ENCODE measurements at places on chromosomes 7 and 10. TPM values are rescaled to one million over a fixed set of nuclear protein-coding genes. Genes with fewer than 3 reads are reported as not detected.

The SYT15B gene
- total RNA-seq, result 0.99 TPM

The SYCE1 gene
- not detected for total RNA-seq

The SPDYE2 gene
- total RNA-seq, result not detected

The RBP3 gene
- not detected for total RNA-seq

GRCh38 chr7:158327571-158328180, 259.9 kb downstream of the PTPRN2 start:
- H3K4me1 ChIP-seq, result no peaks in the 10 kb centered on the region
- no peak overlapping the region for H3K27ac ChIP-seq
- no peaks in the 10 kb centered on the region for H3K36me3 ChIP-seq
- H3K4me3 ChIP-seq, result no peak overlapping the region

- peak; percentile 33 for DNase-seq
- no peaks in the 10 kb centered on the region for H3K36me3 ChIP-seq
- peak overlapping the region; percentile 21 for H3K27ac ChIP-seq
Observed at GRCh38 chr7:28533731-28534531, 121.6 kb downstream of the CREB5 start.

DNA sequence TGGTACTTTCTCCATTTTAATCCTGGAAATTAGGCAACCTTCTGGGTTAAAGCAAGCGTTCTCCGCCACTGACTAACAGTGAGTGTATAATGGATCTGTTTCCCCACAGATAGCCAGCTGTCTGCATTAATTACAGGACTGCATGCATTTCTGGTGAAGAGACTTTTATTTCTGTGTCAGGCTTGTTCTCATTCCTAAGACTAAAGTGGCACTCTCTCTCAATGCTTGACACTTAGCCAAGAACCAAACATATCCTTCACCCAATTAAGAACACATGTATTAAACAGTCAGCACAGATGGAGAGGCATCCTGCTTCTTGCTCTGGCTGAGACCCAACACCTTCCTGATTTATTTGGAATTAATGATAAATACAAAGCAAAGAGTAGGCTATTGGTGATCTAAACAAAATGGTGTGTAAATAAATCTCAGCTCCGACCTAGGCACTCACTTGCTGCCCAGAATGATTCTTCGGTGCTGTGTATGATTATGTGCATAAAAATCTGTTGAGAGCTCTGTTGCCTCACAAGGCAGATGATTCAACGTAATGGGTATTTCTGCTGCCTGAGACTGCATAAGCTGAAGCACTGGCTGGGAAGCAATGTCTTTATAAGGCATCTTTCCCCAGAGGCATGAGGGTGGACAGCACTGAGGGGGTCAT, 16.8 kb downstream of the CALU start:
- DNase-seq, result no peak
- H3K4me1 ChIP-seq, result peaks cover 41% of the 10 kb centered on the region
- no peak overlapping the region for H3K4me3 ChIP-seq
- H3K36me3 ChIP-seq, result peaks cover 82% of the 10 kb centered on the region
- peak overlapping the region; percentile 55 for H3K27ac ChIP-seq
- no peaks in the 10 kb centered on the region for H3K27me3 ChIP-seq

GRCh38 chr10:17685233-17685840, 41.4 kb downstream of the STAM start:
- peaks cover 26% of the 10 kb centered on the region for H3K4me1 ChIP-seq
- no peak for DNase-seq
- H3K27ac ChIP-seq, result no peak overlapping the region
- H3K27me3 ChIP-seq, result no peaks in the 10 kb centered on the region
- H3K4me3 ChIP-seq, result no peak overlapping the region

DNA sequence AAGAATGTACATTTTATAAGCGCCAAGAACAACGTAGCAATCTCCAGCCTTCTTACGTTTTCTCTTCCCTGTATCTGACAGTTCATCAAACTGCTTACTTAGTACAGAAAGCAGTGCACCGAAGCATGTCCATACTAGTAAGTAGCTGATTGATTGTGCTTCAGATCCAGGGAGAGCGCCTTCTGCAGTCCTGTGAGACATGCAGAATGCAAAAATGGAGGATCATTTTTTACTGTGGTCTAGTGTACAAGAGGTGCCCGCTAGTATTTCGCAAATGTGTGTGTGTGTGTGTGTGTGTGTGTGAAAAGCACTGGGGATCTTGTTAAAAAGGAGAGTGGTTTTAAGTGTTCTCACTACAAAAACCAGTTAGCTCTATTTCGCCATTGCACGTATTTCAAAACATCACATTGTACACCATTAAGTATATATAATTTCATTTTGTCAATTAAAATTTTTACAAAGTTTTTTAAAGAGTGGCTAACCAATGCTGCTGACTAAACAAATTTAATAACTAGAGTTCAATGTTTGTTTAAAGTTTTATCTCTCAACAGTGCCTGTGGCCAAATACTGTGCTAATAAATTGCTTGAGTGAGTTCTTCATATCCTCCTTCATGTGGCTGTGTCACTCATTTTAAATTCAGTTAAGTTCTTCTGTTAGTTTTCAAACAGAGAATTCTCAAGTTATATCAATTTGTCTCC, 99.6 kb downstream of the ZMYND11 start:
- H3K4me1 ChIP-seq, result peaks cover 5% of the 10 kb centered on the region
- no peaks in the 10 kb centered on the region for H3K27me3 ChIP-seq
- no peak overlapping the region for H3K27ac ChIP-seq
- no peak for DNase-seq
- no peak overlapping the region for H3K4me3 ChIP-seq

- H3K4me1 ChIP-seq, result no peaks in the 10 kb centered on the region
- H3K27me3 ChIP-seq, result no peaks in the 10 kb centered on the region
- DNase-seq, result no peak
- no peaks in the 10 kb centered on the region for H3K36me3 ChIP-seq
Observed at GRCh38 chr10:17129741-17130140, at the start of gene CUBN. Gene CUBN (minus strand): TSS chr10:17129811. CDS start chr10:17129765, 46 bp downstream.

- H3K27me3 ChIP-seq, result no peaks in the 10 kb centered on the region
- H3K36me3 ChIP-seq, result peaks cover 31% of the 10 kb centered on the region
- H3K4me3 ChIP-seq, result peak overlapping the region; percentile 39
- H3K27ac ChIP-seq, result peak overlapping the region; percentile 76
Observed at GRCh38 chr7:44063547-44063893, 1.8 kb downstream of the PGAM2 start.

GRCh38 chr7:98209166-98209920, 1.9 kb upstream of the BHLHA15 start:
- DNase-seq, result no peak
- no peaks in the 10 kb centered on the region for H3K27me3 ChIP-seq
- H3K27ac ChIP-seq, result no peak overlapping the region
- peaks cover 6% of the 10 kb centered on the region for H3K36me3 ChIP-seq
- no peaks in the 10 kb centered on the region for H3K4me1 ChIP-seq

- no peaks in the 10 kb centered on the region for H3K27me3 ChIP-seq
- H3K27ac ChIP-seq, result peak within 1 kb of the TSS; percentile 11
- H3K4me1 ChIP-seq, result no peaks in the 10 kb centered on the region
- H3K4me3 ChIP-seq, result peak within 1 kb of the TSS; percentile 40
Observed at GRCh38 chr10:104353325-104354048, at the start of gene CFAP58. Gene CFAP58 (plus strand): TSS chr10:104353833. CDS start chr10:104353898, 65 bp downstream.

GRCh38 chr10:86981716-86982115, 13.4 kb downstream of the ADIRF start:
- H3K27me3 ChIP-seq, result no peaks in the 10 kb centered on the region
- DNase-seq, result no peak
- H3K27ac ChIP-seq, result no peak overlapping the region
- H3K36me3 ChIP-seq, result no peaks in the 10 kb centered on the region
- H3K4me1 ChIP-seq, result peaks cover 21% of the 10 kb centered on the region
- H3K4me3 ChIP-seq, result no peak overlapping the region

DNA sequence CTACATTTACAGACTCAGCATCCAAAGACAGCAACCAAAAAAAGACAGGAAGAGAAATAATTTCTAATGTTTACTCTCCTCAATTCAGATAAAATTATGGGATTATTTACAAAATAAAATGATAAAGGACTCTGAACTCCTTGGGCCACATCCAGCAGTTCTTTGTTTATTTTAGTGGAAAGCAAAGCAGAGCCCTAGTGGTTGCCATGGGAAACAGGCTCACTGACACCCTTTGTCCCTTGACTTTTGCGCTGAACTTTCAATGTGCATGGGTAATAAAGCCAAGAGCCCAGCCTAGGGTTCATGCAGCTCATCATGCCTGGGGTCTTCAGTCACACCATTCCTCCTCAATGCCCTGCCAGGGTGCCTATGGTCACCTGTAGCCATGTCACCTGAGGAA, 442.6 kb upstream of the IGFBP3 start:
- H3K4me3 ChIP-seq, result no peak overlapping the region
- H3K27me3 ChIP-seq, result no peaks in the 10 kb centered on the region
- no peaks in the 10 kb centered on the region for H3K4me1 ChIP-seq
- H3K27ac ChIP-seq, result no peak overlapping the region
- no peak for DNase-seq

DNA sequence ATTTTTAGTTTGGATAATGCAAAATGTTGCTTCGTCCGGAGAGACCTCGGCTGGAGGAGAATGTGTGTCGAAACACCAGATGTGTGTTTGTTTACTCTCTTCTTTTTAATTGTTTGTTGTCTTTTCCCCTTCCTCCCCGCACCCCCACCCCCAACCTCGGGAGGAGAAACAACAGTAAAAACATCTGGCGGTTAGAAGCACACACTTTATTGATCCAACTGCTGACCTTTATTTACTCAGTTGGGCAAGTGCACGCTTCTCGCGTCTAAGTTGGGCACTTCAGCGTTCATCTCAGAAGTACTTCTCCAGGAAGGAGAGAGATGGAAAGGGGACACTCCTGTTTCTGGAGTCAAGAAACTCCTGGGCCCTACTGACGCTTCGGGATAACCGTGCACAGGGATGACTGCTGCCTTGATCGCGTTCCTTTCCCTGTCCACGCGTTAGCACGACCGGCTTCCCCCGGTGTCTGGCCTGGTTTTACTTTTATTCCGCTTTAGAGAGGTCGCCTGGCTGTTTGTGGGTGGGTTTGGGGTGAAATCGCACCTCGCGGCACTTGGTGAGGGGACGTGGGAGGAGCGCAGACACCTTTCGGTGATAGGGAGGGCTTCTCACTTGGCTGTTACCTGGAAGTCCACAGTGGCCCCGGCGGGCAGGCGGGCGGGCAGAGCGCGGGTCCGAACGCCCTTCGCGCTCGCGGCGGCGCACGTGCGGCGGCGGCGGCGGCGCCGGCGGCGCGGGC, 168.3 kb upstream of the PPP1R3A start:
- peak overlapping the region; percentile 65 for H3K4me3 ChIP-seq
- H3K27me3 ChIP-seq, result peaks cover 5% of the 10 kb centered on the region
- peak; percentile 25 for DNase-seq
- H3K36me3 ChIP-seq, result no peaks in the 10 kb centered on the region
